Vagina (tissue), 2 donors: ENCODE measurements at places on chromosomes 16 and 17.

DNA sequence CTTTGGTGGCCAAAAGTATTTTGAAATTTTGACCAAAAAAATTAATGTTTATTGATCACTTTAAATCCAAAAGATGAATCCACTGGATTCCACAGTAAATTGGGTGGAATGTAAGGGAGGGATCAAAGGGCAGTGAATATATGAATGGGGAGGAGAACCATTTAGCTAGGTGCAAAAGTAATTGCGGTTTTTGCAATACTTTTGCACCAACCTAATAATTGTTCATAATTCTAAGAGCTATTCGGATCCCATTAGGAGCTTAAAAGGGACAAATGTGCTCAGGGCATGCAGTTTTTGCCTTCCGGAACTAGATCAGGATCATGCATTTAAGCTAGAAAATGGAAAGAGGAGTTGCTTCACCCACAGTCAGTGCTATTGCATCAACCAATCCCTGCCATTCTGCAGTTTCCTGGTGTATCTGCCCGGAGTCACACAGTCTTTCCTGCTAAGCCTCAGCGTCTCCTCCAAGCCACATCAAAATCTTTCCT lies at the start of gene LPO:
LPO (plus strand) TSS at position 438 of the 488 bp plus-strand sequence. CDS start 4,396 bp downstream, outside the sequence.
- no peak within 1 kb of the TSS for H3K27ac ChIP-seq
- H3K4me1 ChIP-seq = no peaks in the 10 kb centered on the region
- peak; percentile 3 for DNase-seq
- H3K27me3 ChIP-seq = no peaks in the 10 kb centered on the region

DNA sequence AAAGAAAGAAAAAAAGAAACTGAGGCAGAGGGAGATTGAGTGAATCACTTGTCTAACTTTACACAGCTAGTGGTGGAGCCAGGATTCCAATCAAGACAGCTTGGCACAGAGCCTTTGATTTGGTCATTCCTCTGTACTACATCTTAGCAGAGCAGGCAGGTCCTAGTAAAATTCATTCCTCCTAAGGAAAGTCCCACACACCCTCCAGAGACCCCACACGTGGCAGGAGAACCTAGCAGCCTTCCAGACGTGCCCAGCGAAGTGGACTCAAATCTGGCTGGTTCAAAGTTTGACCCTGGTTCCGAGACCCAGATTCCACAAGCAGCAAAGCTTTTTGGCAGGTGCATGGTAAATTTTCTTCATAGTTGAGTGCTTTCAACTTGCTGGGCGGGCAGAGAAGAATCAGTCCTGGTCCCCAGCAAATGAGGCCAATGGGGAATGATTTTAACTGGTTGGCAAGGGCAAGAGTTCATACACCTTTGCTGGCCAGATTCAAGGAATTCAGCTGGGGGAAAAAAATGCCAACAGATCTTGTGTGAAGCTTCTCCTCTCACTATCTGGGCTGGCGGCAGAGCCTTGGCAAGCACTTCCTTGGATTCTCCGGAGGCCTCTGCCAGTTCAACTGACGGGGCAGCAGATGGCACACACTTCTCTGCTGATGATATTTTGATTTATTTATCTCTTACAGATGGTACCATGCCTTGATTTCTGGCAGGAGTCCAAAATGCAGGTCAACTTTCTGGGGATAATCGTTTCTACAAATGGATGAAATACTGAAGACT lies 82.4 kb downstream of the GSG1L start:
- no peaks in the 10 kb centered on the region for H3K27me3 ChIP-seq
- no peaks in the 10 kb centered on the region for H3K4me1 ChIP-seq
- no peak for DNase-seq
- H3K27ac ChIP-seq = no peak overlapping the region

DNA sequence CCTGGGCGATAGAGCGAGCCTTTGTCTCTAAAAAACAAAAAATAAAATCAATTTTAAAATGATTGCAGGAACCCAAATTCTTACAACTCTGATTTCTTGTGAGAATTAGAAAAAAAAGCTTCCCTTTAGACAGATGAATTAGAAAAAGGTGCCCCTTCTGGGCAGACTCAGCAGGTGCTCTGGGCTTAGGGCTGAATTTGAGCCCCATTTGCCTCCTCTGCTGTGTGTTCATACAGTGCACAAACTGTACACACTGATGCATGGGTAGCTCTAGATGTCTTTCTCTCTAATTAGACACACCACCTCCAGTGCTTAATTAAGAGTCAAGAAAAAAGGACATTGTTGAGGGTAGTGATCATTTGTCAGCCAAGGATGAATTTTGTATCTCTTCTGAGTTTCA lies 38.5 kb upstream of the NOL11 start:
- no peaks in the 10 kb centered on the region for H3K4me1 ChIP-seq
- no peak for DNase-seq
- no peak overlapping the region for H3K4me3 ChIP-seq

DNA sequence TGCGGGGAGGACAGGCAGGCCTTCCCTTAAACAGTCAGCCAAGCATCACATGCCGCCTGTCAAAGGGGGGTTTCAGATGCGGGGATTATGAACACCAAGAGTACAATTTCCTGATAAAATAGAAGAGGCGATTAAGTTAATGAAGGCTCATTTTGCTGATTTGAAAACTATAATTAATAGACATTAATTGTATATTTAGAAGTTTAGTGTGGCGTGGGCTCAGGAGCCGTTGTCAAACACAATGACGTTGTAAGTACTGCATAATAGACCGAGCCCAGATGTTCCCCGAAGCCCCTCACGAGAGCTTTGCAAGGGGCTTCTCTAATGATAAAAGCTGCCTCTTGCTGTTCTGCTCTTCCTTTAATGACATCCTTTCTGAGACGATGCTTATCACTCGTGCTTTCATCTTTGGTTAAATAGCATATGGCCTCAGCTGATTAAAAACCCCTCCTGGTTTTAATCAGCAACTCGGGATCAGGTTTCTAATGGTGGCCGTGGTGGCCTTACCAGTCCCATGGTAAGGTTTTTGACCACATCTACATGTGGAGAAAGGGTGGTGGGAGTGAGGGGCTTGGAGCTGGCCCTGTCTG lies 28.2 kb downstream of the SNX20 start:
- no peaks in the 10 kb centered on the region for H3K27me3 ChIP-seq
- H3K4me1 ChIP-seq = no peaks in the 10 kb centered on the region
- H3K4me3 ChIP-seq = no peak overlapping the region

DNA sequence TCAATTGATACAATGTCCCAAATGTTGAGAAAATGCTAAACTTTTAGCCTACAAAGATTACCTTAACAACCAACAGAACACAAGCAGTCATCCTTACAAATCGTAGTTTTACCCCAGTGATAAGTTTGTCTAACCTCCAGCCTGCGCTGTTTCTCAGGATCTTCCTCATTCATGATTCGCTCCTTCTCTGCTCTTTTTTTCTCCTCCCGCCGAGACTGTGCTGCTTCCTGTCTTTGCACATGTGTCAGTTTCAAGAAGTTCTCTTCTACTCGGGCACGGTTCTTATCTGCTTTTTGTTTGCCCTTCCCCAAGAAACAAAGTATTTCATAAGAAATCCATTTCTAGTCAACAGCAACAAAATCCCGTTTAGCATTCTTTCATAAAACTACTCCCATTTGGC lies 10.2 kb upstream of the STRADA start:
- H3K4me1 ChIP-seq = no peaks in the 10 kb centered on the region
- H3K4me3 ChIP-seq = no peak overlapping the region
- H3K27ac ChIP-seq = no peak overlapping the region
- no peak for DNase-seq
- H3K27me3 ChIP-seq = no peaks in the 10 kb centered on the region
